IMR-90 (cell line): ENCODE measurements at places on chromosomes 3 and 15. TPM values are rescaled to one million over a fixed set of nuclear protein-coding genes. Genes with fewer than 3 reads are reported as not detected.

Gene MORF4L1
- total RNA-seq = 217 and 485 TPM in 2 replicates

Gene ARHGAP31
- 6.6 and 7.5 TPM in 2 replicates for total RNA-seq

Gene PLSCR5
- not detected in 2 replicates for total RNA-seq

Gene B3GALNT1
- 8.2 and 8.6 TPM in 2 replicates for total RNA-seq

Gene SOX14
- not detected in 2 replicates for total RNA-seq

Gene LMOD3
- total RNA-seq = not detected in 2 replicates

Gene MANF
- 65.4 and 78.9 TPM in 2 replicates for total RNA-seq

Gene RLBP1
- not detected in 2 replicates for total RNA-seq

DNA sequence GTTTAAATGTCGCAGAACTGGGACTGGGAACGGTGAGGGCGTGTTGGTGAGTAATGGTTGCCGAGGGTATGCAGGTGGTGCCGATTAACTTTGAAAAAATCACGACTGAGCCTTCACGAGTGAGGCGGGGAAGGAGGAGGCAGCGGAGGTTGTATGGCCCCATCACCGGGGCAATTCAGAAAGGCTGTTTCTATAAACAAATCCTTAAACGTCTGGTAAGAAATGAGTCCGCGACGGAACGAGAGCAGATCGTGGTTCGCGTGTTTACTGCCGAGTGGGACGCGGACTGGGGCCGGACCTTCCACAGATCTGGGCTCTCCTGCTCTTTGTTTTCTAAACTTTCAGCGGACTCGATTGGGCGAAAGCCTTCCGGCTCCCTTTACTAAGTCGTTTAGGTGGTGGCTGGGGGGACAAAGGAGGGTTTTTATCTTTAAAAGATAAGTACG lies 2.7 kb downstream of the IGF1R start:
- H3K4me3 ChIP-seq = peak overlapping the region; percentile 85
- H3K27me3 ChIP-seq = peaks cover 4% of the 10 kb centered on the region
- peak; percentile 49 for DNase-seq
- H3K27ac ChIP-seq = peak overlapping the region; percentile 73
- peaks cover 6% of the 10 kb centered on the region for H3K4me1 ChIP-seq

DNA sequence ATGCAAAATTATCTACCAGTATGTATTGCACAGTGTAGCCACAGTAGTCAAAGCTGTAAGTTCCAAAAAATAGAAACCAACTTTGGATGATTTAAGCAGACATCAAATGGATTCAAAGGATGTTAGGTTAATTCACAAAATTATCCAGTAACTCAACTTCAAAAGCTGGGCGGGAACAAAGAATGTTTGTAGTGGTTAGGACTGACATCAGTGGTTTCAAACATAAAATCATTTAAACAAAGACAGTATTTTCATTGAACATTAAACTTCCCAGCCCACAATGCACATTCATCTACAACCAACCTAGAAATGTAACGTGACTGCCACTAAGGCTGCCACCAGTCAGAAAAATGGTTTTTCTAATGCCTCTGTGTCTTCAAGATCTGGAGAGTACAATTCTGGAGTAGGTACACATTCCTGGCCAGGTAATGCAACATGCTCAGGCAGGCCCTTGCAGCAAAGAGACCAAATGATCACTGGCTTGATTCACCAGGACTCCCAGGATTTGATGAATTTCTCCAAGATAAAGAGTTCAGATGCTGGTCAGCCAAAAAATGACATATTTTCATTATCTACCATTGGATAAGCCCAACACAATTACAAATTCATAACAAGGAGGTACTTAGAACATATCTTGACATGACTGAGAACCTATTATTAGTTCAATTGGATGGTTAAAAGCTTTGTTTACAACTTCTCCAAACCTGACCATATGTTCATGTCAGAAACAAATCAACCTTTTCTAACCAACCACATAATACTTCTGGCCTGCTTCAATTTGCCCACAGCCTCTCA lies 189.8 kb upstream of the CNTN4 start:
- H3K4me1 ChIP-seq = no peaks in the 10 kb centered on the region
- H3K27me3 ChIP-seq = no peaks in the 10 kb centered on the region
- H3K27ac ChIP-seq = no peak overlapping the region

DNA sequence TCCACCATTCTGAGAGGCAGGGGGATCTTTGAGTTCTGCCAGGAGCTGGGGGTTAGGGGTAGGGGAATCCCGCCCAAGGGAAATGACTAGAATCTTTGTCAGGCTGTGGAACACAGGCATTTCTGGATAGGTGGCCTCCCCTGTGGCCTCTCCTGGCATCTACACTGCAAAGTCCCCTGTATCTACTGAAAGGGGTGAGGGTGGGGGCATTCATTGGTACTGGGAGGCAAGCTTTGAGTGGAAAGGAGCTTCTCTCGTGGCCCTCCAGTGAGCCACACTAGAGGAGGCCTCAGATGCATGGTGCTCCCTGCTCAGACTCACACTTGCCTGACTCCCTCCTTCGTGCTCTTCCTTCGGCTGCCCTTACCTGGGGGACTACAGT lies 59.9 kb downstream of the CCNL1 start:
- H3K36me3 ChIP-seq = no peaks in the 10 kb centered on the region
- no peaks in the 10 kb centered on the region for H3K27me3 ChIP-seq
- peaks cover 27% of the 10 kb centered on the region for H3K4me1 ChIP-seq
- H3K4me3 ChIP-seq = no peak overlapping the region
- H3K27ac ChIP-seq = no peak overlapping the region
- no peak for DNase-seq

- no peaks in the 10 kb centered on the region for H3K27me3 ChIP-seq
- no peaks in the 10 kb centered on the region for H3K36me3 ChIP-seq
- DNase-seq = peak; percentile 26
These were observed 305.7 kb upstream of the COL8A1 start for GRCh38 chr3:99332718-99333117.

- H3K36me3 ChIP-seq = no peaks in the 10 kb centered on the region
- no peak overlapping the region for H3K27ac ChIP-seq
- DNase-seq = no peak
These were observed 42.5 kb upstream of the NPAP1 start for GRCh38 chr15:24633082-24633481.

DNA sequence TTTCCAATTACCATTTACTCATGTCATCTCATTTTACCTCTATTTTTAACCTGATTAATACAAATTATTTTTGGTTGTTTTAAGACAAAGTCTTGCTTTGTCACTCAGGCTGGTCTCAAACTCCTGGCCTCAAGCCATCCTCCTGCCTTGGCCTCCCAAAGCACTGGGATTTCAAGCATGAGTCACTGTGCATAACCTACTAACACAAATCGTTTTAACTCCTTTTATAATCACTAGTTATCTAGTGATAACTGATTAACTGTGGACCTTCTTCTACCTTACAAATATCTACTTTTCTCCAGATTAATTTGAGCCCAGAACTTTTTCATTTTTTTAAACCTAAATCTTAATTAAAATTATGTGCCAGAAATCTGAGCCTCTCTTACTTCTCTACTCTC lies 4.6 kb downstream of the ATP13A3 start:
- DNase-seq = no peak
- no peaks in the 10 kb centered on the region for H3K27me3 ChIP-seq
- H3K4me3 ChIP-seq = no peak overlapping the region
- H3K4me1 ChIP-seq = peaks cover 13% of the 10 kb centered on the region

- no peak overlapping the region for H3K27ac ChIP-seq
- no peak overlapping the region for H3K4me3 ChIP-seq
- H3K4me1 ChIP-seq = peaks cover 13% of the 10 kb centered on the region
These were observed 54.8 kb upstream of the CTSH start for GRCh38 chr15:78999636-79000035.

DNA sequence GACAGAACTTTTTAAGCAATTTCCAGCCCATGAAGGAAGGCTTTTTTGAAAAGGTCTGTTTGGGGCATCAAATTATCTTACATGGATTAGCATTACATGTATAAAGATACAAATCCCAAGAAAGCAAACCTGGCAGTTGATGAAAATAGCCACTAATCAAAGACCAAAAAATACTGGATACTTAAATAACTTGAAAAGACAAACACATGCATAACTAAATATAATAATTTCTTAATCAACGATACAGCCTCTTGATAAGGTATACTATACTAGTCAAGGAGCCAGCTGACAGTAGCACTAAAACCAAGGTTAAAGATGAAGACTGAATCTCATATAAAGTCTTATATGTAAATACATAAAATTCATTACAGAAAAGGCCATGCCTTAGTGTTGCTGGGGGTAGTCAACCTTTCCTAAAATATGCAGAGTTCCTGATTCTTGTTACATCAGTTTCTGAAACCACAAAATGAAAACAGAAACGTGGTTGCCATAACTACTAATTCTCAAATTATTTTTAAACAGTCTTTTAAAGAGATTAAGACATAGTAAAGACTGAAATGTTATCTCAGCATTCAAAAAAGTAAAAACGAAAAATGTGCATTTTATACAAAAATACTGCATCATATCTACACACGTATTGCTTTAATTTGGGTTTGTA lies 2.0 kb downstream of the ANKRD28 start:
- peak overlapping the region; percentile 99; the same call in 1 of the 2 replicates for H3K27ac ChIP-seq
- H3K36me3 ChIP-seq = peaks cover 7% of the 10 kb centered on the region
- DNase-seq = peak; percentile 68
- H3K4me1 ChIP-seq = peaks cover 4% of the 10 kb centered on the region; the same call in 1 of the 2 replicates
- peak overlapping the region; percentile 80 for H3K4me3 ChIP-seq
- no peaks in the 10 kb centered on the region for H3K27me3 ChIP-seq

DNA sequence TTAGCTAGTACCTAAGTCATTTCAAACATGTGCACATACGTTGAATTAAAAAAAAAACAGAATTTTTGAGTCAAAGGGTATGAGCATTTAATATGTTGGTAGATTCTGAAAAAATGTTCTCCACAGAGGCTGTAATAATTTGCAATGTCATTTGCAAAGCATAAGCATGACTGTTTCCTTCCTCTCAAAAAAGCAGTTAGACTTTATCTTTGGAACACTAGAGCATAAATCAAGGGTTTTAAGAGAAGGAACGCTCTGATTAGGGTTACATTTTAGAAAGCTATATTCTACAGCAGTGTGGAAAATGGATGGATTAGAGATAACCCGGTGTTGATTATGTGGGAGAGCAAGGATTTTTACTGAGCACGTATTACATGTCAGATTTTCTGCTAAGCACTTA lies 193.7 kb downstream of the WDR72 start:
- H3K4me1 ChIP-seq = no peaks in the 10 kb centered on the region
- H3K4me3 ChIP-seq = no peak overlapping the region
- no peaks in the 10 kb centered on the region for H3K36me3 ChIP-seq

GRCh38 chr3:135034891-135035440 lies 239.9 kb downstream of the EPHB1 start:
- H3K27ac ChIP-seq = no peak overlapping the region
- no peak overlapping the region for H3K4me3 ChIP-seq
- no peaks in the 10 kb centered on the region for H3K4me1 ChIP-seq
- no peak for DNase-seq

- H3K4me3 ChIP-seq = no peak overlapping the region
- H3K27me3 ChIP-seq = no peaks in the 10 kb centered on the region
- H3K4me1 ChIP-seq = no peaks in the 10 kb centered on the region
These were observed 279.5 kb upstream of the TRIM42 start for GRCh38 chr3:140398387-140398786.

GRCh38 chr3:126208606-126209256 lies 28.3 kb upstream of the ALDH1L1 start:
- H3K4me3 ChIP-seq = no peak overlapping the region
- peak; percentile 89 for DNase-seq
- no peaks in the 10 kb centered on the region for H3K36me3 ChIP-seq
- peaks cover 5% of the 10 kb centered on the region for H3K4me1 ChIP-seq

DNA sequence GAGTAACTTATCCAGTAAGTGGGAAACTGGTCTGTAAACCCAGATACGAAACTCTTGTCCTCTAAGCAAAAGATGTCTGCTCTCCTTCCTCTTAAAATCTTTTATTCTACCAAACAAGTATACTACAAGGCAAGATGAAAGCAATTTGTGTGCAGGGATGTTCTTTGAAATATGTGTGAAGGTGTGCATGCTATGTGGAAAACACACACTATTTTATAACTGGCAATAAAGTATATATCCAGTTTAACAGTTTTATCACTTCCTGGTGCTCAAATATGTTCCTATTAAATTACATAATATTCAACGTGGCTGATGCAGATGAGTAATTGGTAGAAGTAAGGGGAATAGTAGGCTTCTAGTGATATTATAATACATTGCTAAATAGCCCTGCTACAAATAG lies 566.5 kb downstream of the ROBO2 start:
- no peaks in the 10 kb centered on the region for H3K36me3 ChIP-seq
- H3K4me3 ChIP-seq = no peak overlapping the region
- H3K4me1 ChIP-seq = no peaks in the 10 kb centered on the region
- DNase-seq = no peak

- H3K27me3 ChIP-seq = no peaks in the 10 kb centered on the region; the same call in 1 of the 2 replicates
- H3K27ac ChIP-seq = no peak overlapping the region
- peak; percentile 27 for DNase-seq
- no peaks in the 10 kb centered on the region for H3K36me3 ChIP-seq
- no peak overlapping the region for H3K4me3 ChIP-seq
- H3K4me1 ChIP-seq = peaks cover 12% of the 10 kb centered on the region
These were observed 29.6 kb downstream of the PSTPIP1 start for GRCh38 chr15:77024273-77025082.

DNA sequence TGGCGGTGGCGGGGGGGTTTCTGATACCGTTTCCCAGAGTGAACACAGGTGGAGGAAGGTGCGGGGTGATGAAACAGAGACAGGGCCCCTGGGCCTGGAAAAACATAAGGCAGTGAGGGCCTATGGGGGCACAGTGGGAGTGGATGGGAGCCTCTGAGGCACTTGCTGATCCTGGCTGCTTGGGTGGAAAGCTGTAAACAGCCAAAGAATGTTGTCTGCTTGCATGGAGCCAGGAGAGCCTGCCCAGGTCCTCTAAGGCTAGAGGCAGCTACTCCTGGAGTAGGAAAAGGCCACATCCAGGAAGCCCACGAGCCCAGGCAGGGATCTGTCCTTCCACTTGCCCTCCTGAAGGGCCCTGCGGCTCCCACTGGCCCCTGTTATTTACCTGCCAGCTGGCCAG lies 2.9 kb upstream of the SEMA3B start:
- no peaks in the 10 kb centered on the region for H3K36me3 ChIP-seq
- no peaks in the 10 kb centered on the region for H3K27me3 ChIP-seq
- H3K27ac ChIP-seq = peak overlapping the region; percentile 97
- no peak overlapping the region for H3K4me3 ChIP-seq

- H3K36me3 ChIP-seq = peaks cover 27% of the 10 kb centered on the region
- H3K27ac ChIP-seq = no peak overlapping the region
- DNase-seq = peak; percentile 69
- no peaks in the 10 kb centered on the region for H3K4me1 ChIP-seq
- H3K27me3 ChIP-seq = no peaks in the 10 kb centered on the region
These were observed 7.6 kb downstream of the PFKFB4 start for GRCh38 chr3:48548729-48549705.

DNA sequence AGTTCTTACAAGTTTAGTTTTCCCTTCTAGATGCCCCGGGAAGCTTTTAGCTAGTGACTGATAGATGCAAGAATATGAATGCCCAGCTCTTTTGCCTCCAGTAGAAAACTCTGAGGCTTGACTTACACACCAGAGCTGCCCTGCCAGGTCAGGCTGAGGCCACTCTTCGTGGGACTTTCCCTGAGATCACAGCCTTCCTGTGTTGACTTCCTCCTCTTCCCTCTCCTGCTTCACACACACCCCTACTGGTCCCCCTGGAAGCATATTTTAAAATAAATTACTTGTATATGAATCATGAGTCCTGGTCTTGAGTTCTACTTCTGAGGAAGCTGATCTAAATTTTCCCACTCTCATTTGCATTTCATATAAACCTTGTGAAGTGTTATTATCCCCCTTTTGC lies 413.7 kb downstream of the PDCD6IP start:
- no peaks in the 10 kb centered on the region for H3K27me3 ChIP-seq
- H3K27ac ChIP-seq = no peak overlapping the region
- no peaks in the 10 kb centered on the region for H3K4me1 ChIP-seq
- DNase-seq = no peak
- no peaks in the 10 kb centered on the region for H3K36me3 ChIP-seq
- H3K4me3 ChIP-seq = no peak overlapping the region
